ENCODE measurements at places on chromosomes 7 and 10. TPM values are rescaled to one million over a fixed set of nuclear protein-coding genes. Genes with fewer than 3 reads are reported as not detected.
A peak's percentile ranks its signal among the peaks of the same experiment; 100 is the strongest.

DNA sequence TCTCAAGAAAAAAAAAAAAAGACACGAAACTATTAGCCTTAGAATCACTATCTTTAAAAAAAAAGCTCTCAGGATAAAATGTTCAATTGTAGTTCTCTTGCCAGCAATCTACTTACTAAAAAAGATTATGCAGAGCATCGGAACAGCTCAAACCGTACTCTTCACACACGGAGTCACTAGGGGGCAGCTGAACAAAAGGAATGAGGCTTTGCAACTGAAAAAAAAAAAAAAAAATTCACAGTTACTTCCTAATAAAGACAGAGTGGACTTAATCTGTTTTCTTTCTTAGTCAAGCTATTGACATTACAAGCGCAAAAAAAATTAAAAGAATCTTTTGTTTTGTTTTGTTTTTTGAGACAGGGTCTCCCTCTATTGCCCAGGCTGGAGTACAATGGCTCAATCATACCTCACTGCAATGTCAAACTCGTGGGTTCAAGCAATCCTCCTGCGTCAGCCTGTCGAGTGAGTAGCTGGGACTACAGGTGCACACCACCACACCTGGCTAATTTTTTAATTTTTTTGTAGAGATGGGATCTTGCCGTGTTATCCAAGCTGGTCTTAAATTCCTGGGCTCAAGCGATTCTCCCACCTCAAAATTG lies 11.5 kb downstream of the PMS2 start:
- H3K4me1 ChIP-seq: peaks cover 16% of the 10 kb centered on the region
- DNase-seq: peak; percentile 70
- H3K36me3 ChIP-seq: peaks cover 12% of the 10 kb centered on the region
- no peak overlapping the region for H3K27ac ChIP-seq
- H3K4me3 ChIP-seq: no peak overlapping the region

DNA sequence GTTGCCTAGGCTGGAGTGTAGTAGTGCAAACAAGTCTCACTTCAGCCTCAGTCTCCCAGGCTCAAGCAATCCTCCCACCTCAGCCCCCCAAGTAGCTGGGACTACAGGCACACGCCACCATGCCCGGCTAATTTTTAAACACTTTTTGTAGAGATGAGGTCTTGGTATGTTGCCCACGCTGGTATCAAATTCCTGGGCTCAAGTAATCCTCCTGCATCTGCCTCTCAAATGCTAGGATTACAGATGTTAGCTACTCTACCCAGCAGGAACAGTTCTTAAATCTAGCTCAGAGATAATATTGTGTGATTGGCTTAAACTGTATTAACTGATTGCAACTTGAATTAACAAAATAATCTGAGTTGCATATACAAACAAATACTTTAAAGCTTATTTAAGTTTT lies 82.9 kb downstream of the CDK14 start:
- no peak overlapping the region for H3K4me3 ChIP-seq
- no peaks in the 10 kb centered on the region for H3K36me3 ChIP-seq
- no peak for DNase-seq
- H3K27ac ChIP-seq: no peak overlapping the region
- H3K4me1 ChIP-seq: no peaks in the 10 kb centered on the region

GRCh38 chr7:135224027-135224426 lies 9.6 kb upstream of the STRA8 start:
- no peaks in the 10 kb centered on the region for H3K27me3 ChIP-seq
- H3K36me3 ChIP-seq: no peaks in the 10 kb centered on the region
- no peaks in the 10 kb centered on the region for H3K4me1 ChIP-seq

GRCh38 chr7:35716038-35716803 lies 21.3 kb upstream of the HERPUD2 start:
- no peaks in the 10 kb centered on the region for H3K36me3 ChIP-seq
- no peak overlapping the region for H3K27ac ChIP-seq
- H3K4me3 ChIP-seq: no peak overlapping the region
- H3K27me3 ChIP-seq: no peaks in the 10 kb centered on the region
- no peaks in the 10 kb centered on the region for H3K4me1 ChIP-seq

GRCh38 chr7:143415742-143416397 lies 7.2 kb upstream of the EPHA1 start:
- H3K4me1 ChIP-seq: peaks cover 6% of the 10 kb centered on the region
- H3K27ac ChIP-seq: no peak overlapping the region
- no peaks in the 10 kb centered on the region for H3K27me3 ChIP-seq
- DNase-seq: no peak
- no peaks in the 10 kb centered on the region for H3K36me3 ChIP-seq
- H3K4me3 ChIP-seq: no peak overlapping the region

DNA sequence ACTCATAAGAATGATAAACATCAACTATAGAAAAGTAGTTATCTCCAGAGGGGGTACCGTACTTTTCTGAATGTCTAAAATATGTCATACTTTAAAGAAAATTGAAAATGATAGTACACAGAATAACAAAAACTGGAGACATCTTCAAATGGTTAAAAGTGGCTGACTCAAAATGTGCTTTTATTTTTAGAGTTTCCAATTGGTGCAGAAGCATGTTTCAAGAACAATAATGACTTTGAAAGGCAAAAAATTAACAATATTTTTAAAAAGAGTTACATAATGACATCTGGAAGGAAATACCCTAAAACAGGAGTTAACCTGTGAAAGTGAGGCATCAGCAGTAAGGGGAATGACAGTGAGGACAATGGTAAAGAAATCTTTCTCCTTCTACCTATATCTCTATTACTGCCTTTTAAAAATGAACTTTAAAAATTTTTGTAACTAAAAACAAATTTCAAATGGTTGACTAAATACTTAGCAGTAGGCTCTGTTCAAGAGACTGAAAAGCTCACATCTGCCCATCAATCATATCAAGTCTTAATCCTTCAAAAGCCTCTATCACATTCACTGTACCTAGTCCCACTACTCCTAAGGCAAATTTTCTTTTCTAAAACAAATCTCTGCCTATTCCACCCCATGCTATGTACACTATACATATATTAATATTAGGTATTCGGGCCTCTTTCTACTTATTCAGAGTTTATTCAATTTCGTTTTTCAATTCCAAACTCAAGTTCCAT lies 3.0 kb downstream of the ASZ1 start:
- H3K4me1 ChIP-seq: no peaks in the 10 kb centered on the region
- H3K36me3 ChIP-seq: no peaks in the 10 kb centered on the region
- no peak overlapping the region for H3K27ac ChIP-seq
- H3K4me3 ChIP-seq: no peak overlapping the region
- no peak for DNase-seq

DNA sequence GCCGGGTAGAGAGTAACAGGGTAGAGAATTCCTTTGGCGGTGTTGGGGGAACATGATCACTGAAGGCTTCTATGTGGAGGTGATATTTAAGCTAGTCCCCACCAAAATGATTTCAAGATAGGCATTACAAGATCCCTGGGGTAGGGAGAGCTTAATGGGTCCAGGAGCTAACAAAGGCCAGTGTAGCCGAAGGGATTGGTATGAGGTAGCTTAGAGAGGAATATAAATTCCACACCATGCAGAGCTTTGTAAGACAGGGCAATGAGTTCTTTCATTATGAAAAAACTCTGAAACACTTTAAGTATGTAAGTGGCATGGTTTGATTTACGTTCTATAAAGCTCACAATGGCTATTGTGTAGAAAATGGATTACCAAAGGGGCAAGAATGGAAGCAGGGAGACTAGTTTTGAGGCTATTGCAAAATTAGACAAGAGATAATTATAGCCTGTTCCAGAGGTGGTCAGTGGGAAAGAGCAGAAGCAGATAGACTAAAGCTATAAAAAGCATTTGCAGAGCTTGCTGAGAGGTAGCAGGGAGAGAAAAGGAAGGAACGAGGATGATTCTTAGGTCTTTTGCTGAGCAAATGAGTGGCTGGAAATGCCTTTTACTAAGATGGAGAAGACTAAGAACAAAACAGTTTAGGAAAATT lies 119.7 kb upstream of the SLC25A13 start:
- H3K4me3 ChIP-seq: no peak overlapping the region
- H3K27ac ChIP-seq: no peak overlapping the region

DNA sequence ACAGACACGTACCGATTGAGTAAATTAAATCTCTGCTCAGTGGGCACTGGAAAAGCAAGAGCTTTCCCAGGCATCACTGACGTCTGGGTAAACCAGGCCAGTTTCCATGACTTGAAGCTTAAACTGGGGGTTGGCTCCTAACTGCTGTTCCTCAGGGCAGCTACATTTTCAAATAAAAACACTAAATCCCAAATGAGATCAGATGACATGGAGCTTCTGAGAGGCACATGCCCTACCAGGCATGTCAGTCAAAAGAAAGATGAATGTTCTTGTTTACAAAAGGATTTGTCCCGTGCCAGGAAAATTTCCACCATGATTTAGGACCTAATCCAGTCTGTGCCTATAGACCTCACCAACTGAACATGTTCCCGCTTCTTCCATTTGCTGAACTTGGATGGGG lies 220.2 kb downstream of the KCNMA1 start:
- peak overlapping the region; percentile 82 for H3K27ac ChIP-seq
- H3K27me3 ChIP-seq: no peaks in the 10 kb centered on the region
- no peak for DNase-seq
- H3K4me1 ChIP-seq: peaks cover 36% of the 10 kb centered on the region
- H3K4me3 ChIP-seq: peak overlapping the region; percentile 14

- no peak for DNase-seq
- H3K36me3 ChIP-seq: no peaks in the 10 kb centered on the region
- H3K4me1 ChIP-seq: no peaks in the 10 kb centered on the region
- H3K27ac ChIP-seq: no peak overlapping the region
- no peaks in the 10 kb centered on the region for H3K27me3 ChIP-seq
These were observed 66.0 kb upstream of the FGL2 start for GRCh38 chr7:77265666-77266065.

GRCh38 chr7:143280160-143280559 lies 4.6 kb upstream of the TMEM139 start:
- DNase-seq: no peak
- H3K27me3 ChIP-seq: no peaks in the 10 kb centered on the region
- peaks cover 45% of the 10 kb centered on the region for H3K4me1 ChIP-seq
- H3K4me3 ChIP-seq: peak overlapping the region; percentile 16
- H3K36me3 ChIP-seq: no peaks in the 10 kb centered on the region

DNA sequence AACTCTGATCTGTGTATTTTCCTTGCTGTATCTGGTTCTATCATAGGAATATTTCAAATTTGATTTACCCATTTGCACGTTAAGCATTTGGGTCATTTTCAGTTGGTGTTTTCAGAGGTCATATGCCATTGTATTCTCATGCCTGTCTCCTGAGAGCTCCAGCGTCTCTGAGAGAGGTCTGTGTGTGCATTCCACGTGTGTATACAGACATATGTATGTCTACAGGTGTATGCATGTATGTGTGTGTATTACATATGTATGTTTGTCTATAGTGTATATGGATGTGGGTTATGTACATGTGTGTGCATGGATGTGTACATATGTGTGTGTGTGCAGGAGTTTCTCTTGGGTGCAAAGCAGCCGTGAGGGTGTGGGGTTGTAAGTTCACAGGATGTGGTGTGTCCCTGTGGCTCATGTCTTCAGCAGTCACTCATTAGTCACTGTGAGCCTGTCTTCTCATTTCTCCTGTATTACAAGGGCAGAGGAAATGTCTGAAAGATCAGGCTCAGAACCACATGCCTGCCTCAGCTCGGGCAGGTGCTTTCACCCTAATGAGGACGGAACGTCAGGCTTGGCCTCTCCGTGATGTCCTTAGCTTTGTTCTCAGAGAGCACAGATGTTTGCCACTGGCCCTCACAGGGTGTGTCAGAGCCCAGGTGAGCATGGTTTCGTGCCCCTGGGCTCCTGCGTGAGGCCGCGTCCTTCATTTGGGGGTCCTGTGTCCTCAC lies 101.6 kb downstream of the NKX6-2 start:
- peak overlapping the region; percentile 98 for H3K27ac ChIP-seq
- peak overlapping the region; percentile 44 for H3K4me3 ChIP-seq
- peaks cover 32% of the 10 kb centered on the region for H3K4me1 ChIP-seq
- H3K36me3 ChIP-seq: no peaks in the 10 kb centered on the region
- H3K27me3 ChIP-seq: no peaks in the 10 kb centered on the region

DNA sequence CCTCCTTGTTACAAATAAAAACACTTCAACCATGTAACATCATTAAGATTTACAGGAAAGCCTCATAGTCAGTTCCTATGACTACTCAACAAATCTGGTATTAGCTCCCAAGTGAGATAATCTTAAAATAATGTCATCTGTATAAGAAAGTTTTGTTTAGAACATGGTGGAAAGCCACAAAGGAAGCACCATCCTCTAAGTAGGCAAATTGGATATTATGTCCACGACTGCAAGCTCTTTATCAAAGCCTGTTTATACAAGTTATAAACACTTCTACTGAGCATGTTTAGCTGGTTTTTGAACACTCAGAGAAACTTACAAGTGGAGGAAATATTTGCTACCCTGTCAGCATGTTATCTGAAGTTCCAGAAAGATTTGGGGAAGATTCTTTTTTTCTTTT lies 349.8 kb downstream of the ARL4A start:
- no peak for DNase-seq
- H3K36me3 ChIP-seq: no peaks in the 10 kb centered on the region
- no peaks in the 10 kb centered on the region for H3K27me3 ChIP-seq
- no peak overlapping the region for H3K4me3 ChIP-seq

DNA sequence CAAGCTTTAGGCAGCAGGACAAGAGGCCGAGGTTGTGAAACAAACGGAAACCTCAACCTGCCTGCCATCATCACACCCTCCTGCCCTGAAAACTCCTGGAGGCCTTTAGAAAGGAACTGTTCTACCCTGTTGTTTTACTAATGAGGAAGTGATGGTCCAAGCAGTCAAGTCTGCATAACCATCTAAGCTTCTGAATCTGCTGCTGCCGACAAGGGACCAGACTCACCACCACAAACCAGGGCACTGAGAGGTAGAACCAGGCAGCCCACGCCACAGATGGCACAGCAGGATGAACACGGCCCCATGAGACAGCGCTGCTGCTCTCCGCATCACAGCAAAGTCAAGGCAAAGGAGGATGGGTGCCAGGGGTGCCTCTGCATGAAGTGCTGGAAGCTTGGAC lies 209.4 kb downstream of the CELF2 start:
- no peak for DNase-seq
- no peaks in the 10 kb centered on the region for H3K4me1 ChIP-seq
- peaks cover 54% of the 10 kb centered on the region for H3K27me3 ChIP-seq
- H3K27ac ChIP-seq: no peak overlapping the region
- no peaks in the 10 kb centered on the region for H3K36me3 ChIP-seq

GRCh38 chr7:37786741-37787569 lies 61.4 kb upstream of the NME8 start:
- no peak for DNase-seq
- H3K4me3 ChIP-seq: no peak overlapping the region
- no peaks in the 10 kb centered on the region for H3K27me3 ChIP-seq
- no peak overlapping the region for H3K27ac ChIP-seq
- H3K4me1 ChIP-seq: no peaks in the 10 kb centered on the region

- no peaks in the 10 kb centered on the region for H3K4me1 ChIP-seq
- H3K36me3 ChIP-seq: no peaks in the 10 kb centered on the region
- no peaks in the 10 kb centered on the region for H3K27me3 ChIP-seq
- no peak overlapping the region for H3K4me3 ChIP-seq
- H3K27ac ChIP-seq: no peak overlapping the region
- no peak for DNase-seq
These were observed 16.3 kb upstream of the ABLIM1 start for GRCh38 chr10:114674346-114674745.

DNA sequence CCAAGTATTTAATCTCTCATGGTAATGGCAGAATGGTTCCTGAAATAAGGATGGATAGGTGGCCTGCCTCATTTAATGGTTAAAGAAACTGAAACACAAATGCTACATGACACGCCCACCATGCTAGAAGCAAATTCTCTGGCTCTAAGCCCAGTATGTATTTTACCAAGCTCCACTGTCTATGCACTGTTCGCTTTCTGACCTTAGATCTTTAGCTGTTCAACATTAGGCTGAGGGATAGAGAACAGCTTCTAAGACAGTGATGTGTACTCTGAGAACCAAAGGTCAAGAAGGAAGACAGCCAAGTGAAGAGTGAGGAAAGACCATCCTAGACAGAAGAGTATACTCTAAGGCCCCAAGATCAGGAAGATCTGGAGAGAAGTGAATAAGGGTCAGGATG lies 26.6 kb downstream of the FAM3C start:
- peaks cover 16% of the 10 kb centered on the region for H3K4me1 ChIP-seq
- H3K36me3 ChIP-seq: peaks cover 63% of the 10 kb centered on the region
- no peak overlapping the region for H3K4me3 ChIP-seq
- peak; percentile 19 for DNase-seq
- 0 out of 2 replicates have a peak overlapping the region, but pooled peaks have one; percentile 10 for H3K27ac ChIP-seq
- no peaks in the 10 kb centered on the region for H3K27me3 ChIP-seq

Gene HTR5A
- not detected for total RNA-seq

Data from PC-9 (cell line).